ENCODE measurements at places on chromosomes 11 and 22. TPM values are rescaled to one million over a fixed set of nuclear protein-coding genes. Genes with fewer than 3 reads are reported as not detected.

The YAP1 gene
- 0.21 TPM for total RNA-seq

The NRGN gene
- total RNA-seq, result 18.1 TPM

The OR51G2 gene
- total RNA-seq, result not detected

The OR2AT4 gene
- not detected for total RNA-seq

The CHRDL2 gene
- not detected for total RNA-seq

The APOBEC3B gene
- total RNA-seq, result 8.5 TPM

The ESAM gene
- 0.39 TPM for total RNA-seq

The RFPL2 gene
- not detected for total RNA-seq

Measured in activated CD4-positive, alpha-beta T cell treated with anti-CD3 and anti-CD28 coated beads for 36 hours (primary cell).